Activated T-helper 1 cell treated with Interleukin-2 at 50 U/mL for 16 hours (primary cell): ENCODE measurements at places on chromosomes 11 and 22.
A peak's percentile ranks its signal among the peaks of the same experiment; 100 is the strongest.

- no peak for DNase-seq
Measured at GRCh38 chr11:65301491-65302329, 13.0 kb upstream of the CDC42EP2 start.

DNA sequence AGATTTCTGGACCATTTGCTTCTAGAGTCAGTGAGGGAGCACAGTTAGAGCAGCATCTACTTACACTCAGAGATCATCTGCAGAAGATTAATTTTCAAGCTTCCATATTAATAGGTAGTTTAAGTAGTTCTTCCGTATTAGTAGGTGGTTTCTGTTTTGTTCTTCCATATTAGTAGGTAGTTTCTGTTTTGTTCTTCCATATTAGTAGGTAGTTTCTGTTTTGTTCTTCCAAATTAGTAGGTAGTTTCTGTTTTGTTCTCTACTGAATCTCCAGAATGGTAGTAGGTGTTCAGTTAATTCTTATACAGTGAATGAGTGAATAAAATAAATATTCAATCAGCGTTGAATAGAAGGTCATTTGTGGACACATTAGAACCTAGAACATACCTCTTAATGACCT, 175.7 kb downstream of the TMEM135 start:
- DNase-seq: no peak

GRCh38 chr11:14676068-14676467, 32.5 kb downstream of the PDE3B start:
- DNase-seq: no peak

DNA sequence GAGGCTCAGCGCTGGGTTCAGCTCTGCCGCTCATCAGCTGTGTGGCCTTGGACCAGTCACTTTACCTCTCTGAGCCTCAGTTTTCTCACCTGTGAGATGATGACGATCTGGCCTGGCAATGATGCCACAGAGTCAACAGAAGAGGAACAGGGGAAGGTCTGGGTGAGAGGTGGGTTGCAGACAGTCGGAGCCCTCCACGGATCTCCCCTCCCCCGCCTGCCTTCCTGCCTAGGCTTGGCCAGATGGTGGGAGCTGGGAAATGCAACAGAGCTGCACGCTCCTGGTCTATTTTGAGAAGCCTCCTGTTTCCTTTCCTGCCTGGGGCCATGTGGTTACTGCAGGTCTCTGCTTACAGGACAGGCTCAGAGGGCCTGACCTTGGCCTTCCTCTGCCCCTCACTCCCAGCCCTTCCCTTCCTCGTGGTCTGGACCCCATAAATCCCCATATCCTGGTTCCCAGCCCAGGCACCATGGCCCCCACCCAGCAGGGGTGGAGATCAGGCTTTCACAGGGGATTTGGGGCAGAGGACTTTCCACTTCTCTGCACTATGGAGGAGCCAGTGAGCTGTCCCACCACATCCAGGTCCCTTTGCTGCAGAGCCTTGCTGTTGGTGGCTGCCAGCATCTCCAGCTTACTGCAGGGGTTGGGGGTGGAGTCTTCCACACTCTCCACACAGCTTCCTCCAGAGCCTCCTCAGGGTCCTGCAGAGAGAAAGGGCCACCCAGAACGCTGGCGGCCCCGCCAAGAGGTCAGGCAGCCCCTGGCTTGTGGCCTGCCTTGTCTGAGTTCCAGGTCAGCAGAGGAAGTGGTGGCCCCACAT, 46.9 kb downstream of the C11orf96 start:
- DNase-seq: no peak

DNA sequence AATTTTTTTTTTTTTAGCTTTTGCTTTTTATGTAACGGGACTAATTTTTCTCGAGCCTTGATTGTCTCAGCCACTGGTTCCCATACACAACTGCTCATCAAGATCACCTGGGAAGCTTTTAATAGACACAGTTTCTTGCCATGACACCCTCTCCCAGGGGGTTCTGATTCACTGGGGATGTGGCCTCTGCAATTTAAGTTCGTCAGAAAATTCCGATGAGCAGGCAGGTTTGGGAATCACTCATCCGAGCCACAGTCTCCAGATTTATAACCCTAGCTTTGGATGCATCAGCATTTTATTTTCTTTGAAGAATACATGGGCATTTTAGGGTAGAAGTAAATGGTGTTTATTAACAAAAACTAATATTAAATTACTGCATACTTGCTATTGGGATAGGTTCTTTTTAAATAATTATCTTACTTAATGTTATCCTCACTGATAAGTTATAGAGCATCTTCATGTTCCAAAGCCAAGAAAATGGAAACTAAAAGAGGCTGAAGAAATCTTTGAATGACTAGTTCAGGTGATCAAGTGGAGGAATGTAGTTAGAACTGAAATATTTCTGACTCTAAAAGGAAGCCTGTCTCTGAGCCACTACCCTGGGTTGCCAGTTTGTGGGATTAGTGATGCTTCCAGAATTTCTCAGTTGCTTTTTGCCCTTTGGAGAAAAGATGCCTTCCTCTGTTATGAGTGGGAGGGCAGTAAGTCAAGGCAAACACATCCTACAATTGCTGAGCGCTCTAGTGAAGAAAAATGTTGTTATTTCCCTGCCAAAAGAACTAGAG, 319.0 kb downstream of the DDX10 start:
- DNase-seq: no peak

GRCh38 chr11:117966908-117967307, 19.3 kb upstream of the IL10RA start:
- no peak for DNase-seq

GRCh38 chr11:68673306-68673945, 10.9 kb upstream of the GAL start:
- no peak for DNase-seq

DNA sequence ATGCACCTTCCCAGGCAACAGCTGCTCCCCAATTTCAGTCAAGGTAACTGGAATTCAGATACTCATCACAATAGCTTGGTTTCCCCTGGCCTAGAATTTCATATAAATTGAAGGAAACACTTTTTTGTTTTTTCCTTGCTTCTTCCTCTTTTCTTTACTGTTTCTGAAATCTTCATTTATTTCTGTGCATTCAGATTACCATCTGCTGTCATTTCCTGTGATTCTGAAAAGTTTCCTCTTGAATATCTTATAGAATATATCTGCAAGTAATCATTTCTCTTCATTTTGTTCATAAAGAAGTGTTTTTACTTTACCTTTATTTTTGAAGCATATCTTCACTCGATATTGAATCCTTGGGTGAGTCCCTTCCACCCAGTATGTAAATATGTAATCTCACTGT, 85.3 kb downstream of the GAB4 start:
- no peak for DNase-seq

DNA sequence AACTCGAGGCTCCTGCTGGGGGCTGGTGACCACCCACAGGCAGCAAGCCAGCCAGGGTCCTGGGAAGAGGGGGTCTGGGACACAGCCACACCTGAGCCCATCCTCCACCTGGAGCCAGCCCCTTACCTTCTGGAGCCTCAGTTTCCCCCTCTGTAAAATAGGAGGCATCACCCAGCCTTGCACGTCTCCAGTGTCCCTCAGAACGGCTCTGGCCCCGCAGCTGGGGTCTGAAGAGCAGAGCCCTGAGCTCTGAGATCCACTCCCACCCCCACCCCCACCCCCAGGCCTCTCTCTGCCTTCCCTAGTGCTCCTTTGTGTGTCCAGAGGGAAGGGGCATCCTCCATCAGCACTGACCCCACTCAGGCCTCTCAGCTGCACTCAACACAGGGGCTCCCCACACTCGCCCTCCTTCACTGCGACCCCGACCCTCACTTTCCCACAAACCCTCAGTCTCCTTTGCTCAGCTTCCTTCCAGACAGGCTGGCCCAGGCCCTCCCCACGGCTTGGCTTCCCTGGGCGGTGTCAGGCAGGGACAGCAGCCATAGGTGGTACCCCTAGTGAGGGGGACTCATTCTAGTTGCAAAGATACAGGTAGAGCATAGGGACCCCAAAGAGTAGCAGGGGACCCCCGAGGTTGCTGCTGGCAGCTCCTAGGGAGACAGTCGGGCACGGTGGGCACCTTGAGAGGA, 33.3 kb upstream of the KCNQ1OT1 start:
- no peak for DNase-seq

DNA sequence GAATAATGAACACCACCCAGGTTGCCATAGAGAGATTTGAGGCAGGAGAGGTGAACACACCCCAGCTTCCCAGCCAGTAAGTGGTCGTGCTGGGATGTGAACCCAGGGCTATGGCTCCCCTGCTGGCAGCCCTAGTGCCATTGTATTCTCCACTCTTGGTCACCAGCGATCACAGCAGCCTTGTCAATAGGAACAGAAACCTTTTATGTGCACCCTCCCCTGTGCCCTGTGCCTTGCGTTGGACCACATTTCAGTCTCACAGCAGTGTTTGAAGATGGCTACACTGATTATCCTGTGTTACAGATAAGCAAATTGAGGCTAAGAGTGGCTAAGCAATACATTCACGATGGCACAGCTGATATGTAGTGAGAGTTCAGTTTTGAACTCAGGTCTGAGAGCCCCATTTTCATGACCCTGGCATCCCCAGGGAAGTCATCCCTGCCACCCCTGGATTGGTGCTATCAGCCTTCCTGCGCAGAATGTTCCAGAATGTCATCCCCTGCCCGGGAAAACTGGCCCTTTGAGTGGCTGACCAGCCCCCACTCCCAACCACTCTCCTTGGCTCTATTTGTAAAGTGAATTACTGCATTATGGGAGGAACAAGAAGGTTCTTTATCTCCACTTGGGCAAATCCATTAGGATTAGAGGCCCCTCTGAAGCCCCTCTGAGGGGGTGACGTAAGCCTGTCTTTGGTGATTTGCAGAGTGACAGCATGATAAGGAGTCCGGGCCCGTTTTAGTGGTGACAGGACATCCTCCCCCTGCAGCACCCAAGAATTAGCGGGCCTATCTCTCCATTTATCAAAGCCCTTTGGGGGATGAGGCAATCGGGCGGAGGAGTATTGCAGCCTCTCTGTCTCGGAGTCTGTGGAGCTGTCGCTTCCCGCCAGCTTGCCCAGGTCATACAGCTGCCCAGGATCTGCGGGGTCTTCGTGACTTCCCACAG, 30.9 kb downstream of the SMIM38 start:
- DNase-seq: no peak

- no peak for DNase-seq
Measured at GRCh38 chr11:3111919-3112690, 53.0 kb downstream of the OSBPL5 start.

GRCh38 chr22:33886696-33887095, 33.6 kb downstream of the LARGE1 start:
- DNase-seq: no peak

GRCh38 chr11:107472966-107473365, 15.3 kb upstream of the CWF19L2 start:
- no peak for DNase-seq

GRCh38 chr11:63961608-63962412, 12.6 kb upstream of the COX8A start:
- DNase-seq: no peak

- DNase-seq: no peak
Measured at GRCh38 chr11:22763166-22763565, 66.4 kb downstream of the SVIP start.

- no peak for DNase-seq
Measured at GRCh38 chr22:21622919-21623647, 6.7 kb downstream of the YDJC start.

- peak; percentile 37 for DNase-seq
Measured at GRCh38 chr22:41976070-41976901, 7.0 kb downstream of the SEPTIN3 start.

DNA sequence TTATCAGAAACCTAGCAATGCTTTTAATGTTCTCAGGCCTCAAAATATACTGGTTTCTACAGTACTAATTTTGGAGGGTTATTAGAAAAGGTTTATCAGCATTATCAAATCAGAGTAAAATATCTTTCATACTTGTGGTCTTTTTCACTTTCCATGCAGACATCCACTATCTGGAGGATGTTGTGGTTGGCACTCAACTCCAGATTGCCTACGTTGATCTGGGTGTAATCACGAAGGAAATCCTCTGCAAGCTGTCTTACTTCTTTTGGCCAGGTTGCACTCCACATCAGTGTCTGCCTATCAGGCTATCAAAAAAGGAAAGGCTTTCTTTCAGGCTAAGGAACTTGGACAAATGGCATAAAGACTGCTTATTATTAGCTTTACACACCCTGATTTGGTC, 11.6 kb downstream of the DDX17 start:
- DNase-seq: no peak

DNA sequence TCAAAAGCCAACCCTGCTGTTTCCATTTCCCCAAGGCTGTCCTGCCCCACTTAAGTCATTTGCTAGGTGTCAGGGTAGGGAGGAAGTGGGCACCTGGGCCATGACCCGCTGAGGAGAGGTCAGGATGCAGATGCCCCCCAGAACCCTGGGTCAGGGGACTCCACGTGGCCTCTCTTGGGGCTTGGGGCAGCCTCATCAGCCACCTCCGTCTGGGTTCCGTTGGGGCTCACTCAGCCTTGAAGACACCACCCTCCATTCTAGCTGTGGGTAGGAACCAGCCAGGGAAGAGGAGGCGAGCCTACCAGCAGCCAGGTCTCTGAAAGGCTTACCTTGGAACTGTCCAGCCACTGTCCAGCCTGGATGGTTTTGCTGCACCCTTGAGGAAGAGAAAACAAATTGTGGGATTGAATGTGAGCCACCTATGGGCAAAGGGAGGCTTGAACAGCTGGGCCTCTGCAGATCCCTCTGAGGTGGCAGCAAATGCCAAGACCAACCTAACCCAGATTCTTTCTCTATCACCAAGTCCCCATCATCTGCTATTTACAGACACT, 2.5 kb downstream of the APOL4 start:
- DNase-seq: no peak

DNA sequence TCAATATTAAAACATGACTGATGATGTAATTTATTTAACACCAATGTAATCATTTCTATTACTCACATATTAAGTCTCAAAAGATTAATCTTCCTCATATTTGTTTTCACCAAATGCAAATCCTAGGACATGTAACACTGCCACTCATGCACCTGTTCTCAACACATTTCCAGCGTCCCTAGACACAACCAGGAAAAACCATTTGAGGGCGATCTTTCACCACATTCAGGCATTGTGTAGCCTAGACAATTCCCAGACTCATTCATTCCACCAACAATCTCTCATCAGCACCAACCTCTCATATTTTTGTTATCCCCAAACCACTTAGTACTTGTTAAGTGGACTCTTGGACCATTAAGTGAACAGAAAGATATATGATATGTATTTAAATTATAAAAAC, 66.1 kb downstream of the SLC36A4 start:
- DNase-seq: no peak

- no peak for DNase-seq
Measured at GRCh38 chr11:70383664-70384565, 14.4 kb upstream of the CTTN start.

DNA sequence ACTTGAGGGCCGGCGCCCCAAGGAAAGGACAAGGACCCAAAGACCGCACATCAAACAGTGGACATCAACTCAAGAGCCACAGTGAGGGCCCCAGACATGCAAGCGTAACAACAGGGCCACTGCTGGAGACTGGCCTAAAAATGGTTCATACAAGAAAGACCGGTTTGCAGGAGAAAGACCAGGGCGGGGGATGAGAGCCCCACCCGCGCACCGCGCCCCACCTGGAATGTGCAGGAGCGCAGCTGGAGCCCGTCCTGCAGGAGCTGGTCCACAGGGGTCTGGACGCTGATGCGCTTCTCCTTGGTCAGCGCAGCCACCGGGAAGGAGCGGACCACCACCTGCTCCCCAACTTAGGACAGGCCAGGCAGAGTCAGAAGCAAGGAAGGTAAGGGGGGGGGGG, 13.9 kb downstream of the SBF1 start:
- DNase-seq: no peak
